ENCODE measurements at places on chromosomes 4 and X. TPM values are rescaled to one million over a fixed set of nuclear protein-coding genes. Genes with fewer than 3 reads are reported as not detected.

CSN1S1 gene
- not detected for total RNA-seq

ANK2 gene
- total RNA-seq, result 241 TPM

ADGRG4 gene
- 0.10 TPM for total RNA-seq

GEMIN8 gene
- total RNA-seq, result 25.7 TPM

GRCh38 chr4:174408841-174409552 is 113.3 kb downstream of the HPGD start:
- DNase-seq, result no peak

DNA sequence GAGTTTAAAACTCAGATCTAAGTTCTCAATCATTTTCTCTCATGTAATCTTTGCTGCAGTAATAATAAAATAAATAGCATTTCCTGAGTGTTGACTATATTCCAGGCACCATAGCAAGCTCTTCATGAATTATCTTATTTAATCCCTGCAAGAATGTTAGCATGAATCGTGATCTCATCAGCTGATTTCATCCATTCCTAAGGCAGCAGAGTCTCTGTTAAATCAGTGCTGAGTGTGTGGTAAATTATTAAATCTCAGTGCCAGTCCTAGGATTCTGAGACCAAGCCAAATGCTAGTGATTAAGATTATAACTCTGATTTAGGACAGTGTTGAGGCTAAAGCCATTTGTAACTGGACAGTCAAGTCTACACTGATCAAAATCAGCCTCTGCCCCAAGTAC is 240.3 kb upstream of the TAPT1 start:
- no peak for DNase-seq

- no peak for DNase-seq
These were observed 61.7 kb downstream of the NBDY start for GRCh38 chrX:56790778-56791177.

GRCh38 chr4:16721613-16722291 is 176.7 kb downstream of the LDB2 start:
- no peak for DNase-seq

- no peak for DNase-seq
These were observed 260.5 kb downstream of the DKK2 start for GRCh38 chr4:106775636-106776035.

Data from spinal cord (tissue), 10 donors.